ENCODE measurements at places on chromosomes 5 and 9.
A peak's percentile ranks its signal among the peaks of the same experiment; 100 is the strongest.

DNA sequence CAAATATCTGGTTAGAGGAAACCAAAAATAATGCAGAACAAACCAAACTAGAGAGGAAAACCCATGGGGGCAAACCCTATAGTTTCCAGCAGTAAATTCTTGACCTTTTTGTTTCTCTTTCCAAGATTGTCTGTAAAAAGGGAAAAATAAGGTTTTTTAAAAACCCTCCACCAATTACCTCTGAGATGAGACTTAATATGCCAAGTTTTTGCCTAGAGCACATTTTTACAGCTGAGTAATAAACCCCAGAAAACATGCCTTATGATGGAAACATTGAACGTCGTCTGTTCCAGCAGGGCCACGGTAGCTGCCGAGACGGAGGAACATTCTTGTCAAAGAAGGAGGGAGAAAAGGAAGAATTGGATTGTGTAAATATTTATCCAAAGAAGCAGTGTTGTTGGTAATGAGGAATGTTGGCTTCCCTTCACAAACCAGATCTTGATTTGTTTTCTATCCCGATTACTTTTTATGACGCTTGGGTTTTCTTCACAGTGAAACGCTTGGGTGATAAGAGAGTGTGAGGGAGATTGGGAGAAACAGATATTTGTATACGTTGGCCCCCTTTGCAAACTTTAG, 17.3 kb upstream of the MSX2 start:
- DNase-seq = no peak

- DNase-seq = no peak
Measured at GRCh38 chr5:157823655-157824054, 35.3 kb downstream of the CLINT1 start.

DNA sequence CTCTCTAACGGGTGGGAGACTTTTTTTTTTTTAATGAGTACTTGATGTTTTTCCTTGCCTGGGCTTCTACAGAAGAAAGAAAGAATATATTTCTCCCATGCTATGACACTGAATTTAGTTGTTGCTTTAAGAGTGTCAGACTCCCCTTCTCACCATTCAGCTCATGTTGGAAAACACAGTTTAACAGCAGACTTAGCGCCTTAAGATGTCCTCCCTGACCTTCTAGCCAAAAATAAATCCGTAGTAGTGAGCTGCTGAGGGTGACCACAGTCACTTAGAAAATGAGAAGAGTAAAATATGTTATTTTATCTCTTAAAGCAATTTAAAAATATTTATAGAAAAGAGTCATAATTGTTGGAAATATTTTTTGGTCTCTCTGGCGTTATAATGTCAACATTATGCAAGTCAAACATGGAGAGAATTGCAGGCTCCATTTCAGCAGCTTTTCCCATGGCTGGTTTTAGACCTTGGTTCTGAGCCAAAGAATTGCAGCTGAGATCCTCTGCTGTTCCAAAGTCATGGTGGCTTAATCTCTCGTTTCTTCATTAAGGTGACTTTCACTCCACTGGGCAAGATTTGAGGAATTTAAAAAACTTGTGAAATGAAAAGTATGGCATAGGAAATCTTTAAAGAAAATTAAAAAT, 143.5 kb downstream of the GHR start:
- no peak for DNase-seq

GRCh38 chr9:4327504-4328191, 27.8 kb upstream of the GLIS3 start:
- DNase-seq = no peak

DNA sequence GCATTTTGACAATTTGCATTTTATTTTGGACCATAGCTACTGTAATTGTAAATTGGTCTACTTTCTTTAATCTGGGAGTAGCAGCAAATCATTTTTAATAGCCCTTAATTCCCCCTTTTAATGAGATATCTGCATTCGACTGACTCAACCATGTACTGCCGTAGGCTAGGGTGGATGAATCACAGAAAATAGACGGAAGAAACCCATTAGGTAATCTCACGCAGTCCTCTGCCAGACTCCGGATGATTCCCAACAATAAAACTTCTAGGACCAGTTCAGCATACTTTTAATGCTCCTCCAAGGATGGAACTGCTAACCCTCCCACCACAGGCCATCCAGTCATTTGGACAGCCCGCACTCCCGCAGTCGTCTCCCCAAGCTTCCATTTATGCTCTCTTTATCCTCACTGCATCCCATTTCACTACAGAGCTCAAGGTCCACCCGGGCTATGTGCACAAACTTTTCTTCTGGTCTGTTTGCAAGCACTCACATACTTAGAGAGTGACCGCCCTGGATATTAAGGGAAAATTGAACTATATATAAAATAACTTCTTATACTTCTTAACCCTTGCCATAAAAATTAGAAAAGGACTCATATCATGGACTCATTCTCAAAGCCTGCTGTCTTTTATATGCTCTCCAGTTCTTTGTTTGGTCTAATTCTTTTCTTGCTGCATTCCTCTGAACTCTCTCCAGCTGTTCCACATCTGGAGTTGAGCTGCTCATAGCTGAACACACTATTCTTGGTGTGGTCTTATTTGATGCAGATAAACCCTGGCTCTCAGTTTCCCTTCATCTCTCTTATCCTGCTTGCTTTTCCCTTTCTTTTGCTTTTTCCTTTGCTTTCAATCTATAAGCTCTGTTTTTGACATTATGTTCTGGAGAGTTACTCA, 326.6 kb downstream of the ARL15 start:
- no peak for DNase-seq

DNA sequence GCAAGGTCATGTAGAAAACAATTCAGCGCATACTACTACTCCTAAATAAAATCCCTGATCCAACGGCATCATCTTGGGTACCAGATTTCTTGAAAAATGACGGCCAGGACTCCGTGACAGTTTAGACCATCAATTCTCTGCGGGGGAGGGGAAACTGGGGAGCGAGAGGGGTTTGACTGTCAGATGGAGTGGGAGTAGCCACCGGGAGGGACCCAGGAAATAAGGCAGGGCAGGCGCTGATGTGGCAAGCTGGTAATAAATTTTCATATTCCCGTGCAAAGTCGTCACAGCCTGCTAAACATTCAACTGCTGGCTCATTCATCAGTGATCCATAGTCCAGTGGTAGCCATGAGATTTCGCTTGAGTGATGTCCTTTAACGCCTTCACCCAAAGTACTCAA, 457 bp upstream of the CDH18 start:
- DNase-seq = no peak

DNA sequence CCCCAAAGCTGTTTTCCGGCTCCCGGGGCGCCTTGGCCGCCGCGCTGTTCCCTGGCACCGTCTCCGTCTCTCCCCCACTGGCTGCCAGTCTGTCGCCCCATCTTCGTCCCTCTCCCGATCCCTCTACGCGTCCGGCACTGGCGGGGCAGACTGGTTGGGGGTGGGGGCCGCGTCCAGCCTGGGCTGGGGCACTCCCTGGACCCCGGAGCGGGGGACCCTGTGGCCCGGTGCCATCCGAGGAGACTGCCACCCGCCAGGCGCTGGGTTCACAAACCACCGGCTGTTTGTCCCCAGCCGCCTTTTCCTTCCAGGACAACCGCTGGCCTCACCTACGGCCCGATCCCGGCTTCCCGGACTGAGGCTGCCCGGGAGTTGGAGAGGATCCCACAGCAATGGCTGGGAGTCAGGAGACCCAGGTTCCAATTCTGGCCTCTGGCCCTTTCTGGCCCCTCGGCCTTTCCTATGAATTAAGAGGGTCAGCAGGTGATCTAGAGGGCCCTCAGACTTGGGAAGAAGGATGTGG, 1.0 kb upstream of the FIBCD1 start:
- DNase-seq = no peak

- no peak for DNase-seq
Measured at GRCh38 chr5:107286447-107287098, 384.2 kb downstream of the EFNA5 start.

- DNase-seq = no peak
Measured at GRCh38 chr9:86828631-86829030, 118.7 kb downstream of the GAS1 start.

DNA sequence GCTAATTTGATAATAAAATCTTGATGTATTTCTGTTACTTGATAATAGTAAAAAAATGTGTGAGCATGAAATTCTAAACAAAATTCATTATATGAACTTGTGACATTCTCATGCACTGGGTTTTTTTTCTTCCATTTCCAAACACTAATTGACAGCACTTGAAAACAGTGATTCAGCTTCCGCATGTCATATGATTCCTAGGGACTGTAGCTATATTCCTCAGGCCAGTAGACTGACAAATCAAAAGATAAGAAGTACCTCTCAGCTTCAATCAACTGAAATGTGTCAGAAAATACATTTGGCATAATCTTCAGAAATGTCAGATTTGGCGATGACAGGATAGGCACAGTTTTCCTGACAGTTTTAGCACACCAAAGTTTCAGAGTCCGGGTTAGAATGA, 52.5 kb downstream of the EFNA5 start:
- no peak for DNase-seq

DNA sequence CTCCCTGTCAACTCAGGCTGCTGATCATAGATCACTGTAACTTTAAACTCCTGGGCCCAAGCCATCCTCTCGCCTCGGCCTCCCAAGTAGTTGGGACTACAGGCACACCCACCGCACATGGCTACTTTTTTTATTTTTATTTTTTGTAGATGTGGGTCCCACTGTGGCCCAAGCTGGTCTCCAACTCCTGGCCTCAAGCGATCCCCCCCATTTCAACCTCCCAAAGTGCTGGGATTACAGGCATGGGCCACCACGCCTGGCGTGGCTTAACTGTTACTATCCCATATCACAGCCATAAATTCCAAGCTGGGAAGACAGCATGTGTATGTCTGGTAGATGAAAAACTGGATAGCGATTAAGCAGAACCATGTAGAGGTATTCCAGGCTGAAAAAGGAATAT, 1.0 kb downstream of the HDAC3 start:
- no peak for DNase-seq

DNA sequence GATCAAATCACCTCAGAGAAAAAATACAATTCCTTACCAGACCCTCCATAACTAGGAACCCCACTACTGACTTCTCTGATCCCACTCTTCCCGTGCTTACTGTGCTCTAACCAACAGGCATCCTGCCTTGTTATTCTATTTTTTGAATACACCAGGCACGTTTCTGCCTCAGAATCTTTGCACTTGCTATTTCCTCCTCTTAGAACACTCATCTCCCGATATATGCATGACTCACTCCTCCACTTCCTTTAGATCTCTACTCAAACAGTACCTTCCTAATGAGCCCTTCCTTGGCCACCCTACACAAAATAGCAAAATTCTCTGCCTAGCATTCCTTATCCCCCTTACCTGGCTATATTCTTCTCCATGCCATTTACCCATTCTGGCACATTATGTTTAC, 43.9 kb downstream of the MAPKAP1 start:
- no peak for DNase-seq

DNA sequence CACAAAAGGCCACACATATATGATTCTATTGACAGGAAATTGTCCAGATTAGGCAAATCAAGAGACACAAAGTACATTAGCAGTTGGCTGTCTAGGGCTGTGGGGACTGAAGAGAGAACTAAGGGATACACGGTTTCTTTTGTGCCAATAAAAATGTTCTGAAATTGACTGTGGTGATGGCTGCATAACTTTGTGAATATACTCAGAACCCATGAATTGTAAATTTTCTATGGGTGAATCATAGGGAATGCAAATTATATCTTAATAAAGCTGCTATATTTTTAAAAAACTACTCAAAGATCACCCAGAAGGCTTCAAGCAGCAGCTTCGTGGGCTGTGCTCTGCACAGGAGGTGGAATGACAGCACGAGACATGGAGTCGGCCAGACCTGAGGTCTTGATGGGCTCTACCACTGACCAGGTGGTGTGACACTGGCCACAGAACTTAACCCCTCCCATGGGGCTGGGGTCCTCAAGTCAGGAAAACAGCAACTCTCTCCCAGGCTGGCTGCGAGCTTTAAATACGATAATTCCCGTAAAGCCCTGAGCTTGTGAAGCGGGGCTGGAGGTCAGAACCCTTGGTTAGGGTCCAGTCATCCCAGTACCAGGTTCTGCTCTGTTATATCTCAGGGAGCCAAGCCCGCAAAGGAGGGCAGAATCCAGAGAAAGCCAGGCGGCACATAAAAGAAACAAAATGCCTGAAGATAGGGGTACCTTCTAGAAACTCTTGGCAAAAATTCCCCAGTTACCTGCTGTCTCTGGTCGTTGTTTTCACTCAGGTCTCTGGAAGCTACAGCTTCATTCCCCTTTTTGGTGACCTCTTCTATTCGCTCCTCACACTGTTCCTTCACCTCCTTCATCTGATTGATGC, 59.1 kb downstream of the GOLM1 start:
- DNase-seq = no peak

GRCh38 chr5:113682497-113683136, 169.1 kb downstream of the YTHDC2 start:
- DNase-seq = no peak

GRCh38 chr9:130626249-130626996, 38.0 kb upstream of the PRDM12 start:
- DNase-seq = no peak

- DNase-seq = no peak
Measured at GRCh38 chr5:121731377-121731776, 120.3 kb upstream of the FTMT start.

GRCh38 chr9:88753691-88754367, 218.9 kb downstream of the NXNL2 start:
- DNase-seq = no peak

- DNase-seq = no peak
Measured at GRCh38 chr5:156913719-156914370, 49.2 kb downstream of the TIMD4 start.

GRCh38 chr5:39148983-39149534, 70.3 kb downstream of the FYB1 start:
- DNase-seq = peak; percentile 20

DNA sequence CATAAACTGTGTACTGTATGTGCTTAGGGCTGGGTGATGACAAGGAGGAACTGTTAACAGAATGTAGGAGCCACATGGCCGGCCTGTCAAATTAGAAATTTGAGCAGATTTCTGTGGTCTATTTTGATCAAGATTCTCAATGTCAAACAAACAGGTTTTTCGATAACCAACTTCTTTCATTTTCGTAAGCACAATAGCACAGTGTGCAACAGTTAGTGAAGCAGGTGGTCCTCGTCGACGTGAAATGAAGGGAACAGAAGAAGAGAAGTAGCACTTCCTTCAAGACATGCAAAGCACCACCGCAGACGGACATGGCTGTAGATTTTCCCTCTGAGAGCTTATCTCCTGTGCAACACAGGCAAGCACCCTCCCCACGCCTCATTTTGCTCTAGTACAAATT, 252.1 kb downstream of the CRB2 start:
- DNase-seq = no peak

DNA sequence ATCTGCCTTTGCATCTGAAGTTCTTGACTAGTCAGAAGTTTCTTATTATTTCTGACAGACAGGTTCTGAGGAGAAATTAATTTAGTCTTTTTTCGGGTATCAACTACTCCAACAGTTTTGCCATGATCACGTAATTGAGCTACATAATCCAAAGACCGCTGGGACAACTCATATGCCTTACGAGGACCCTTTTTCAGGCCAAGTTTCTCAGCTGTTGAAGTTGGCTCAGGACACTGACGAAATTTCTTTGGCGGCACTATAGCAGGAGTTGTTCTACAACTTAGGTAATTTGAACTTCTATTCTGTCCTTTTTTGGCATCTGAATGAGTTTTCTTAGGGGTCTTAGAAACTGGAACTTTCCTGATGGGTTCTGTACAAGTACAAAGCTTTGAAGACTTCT, 27.2 kb downstream of the SETX start:
- no peak for DNase-seq

Measured in hippocampal formation (tissue), 2 donors.